Bronchial smooth muscle cell (primary cell): ENCODE measurements at places on chromosomes 12 and 14. TPM values are rescaled to one million over a fixed set of nuclear protein-coding genes. Genes with fewer than 3 reads are reported as not detected.

The RASSF9 gene
- 0.43 and 0.47 TPM in 2 replicates for total RNA-seq

The CLIP1 gene
- 47.6 and 48.8 TPM in 2 replicates for total RNA-seq

The BCL11B gene
- total RNA-seq: under 0.01 TPM in 2 replicates

The CPNE6 gene
- total RNA-seq: not detected in 2 replicates

The COPS7A gene
- 98.5 and 128 TPM in 2 replicates for total RNA-seq

The TAS2R50 gene
- total RNA-seq: 1.5 and 1.7 TPM in 2 replicates

The SLC6A13 gene
- total RNA-seq: 0.09 TPM in 1 of 2 replicates, not detected in the other

The SOCS4 gene
- 10.9 and 12.2 TPM in 2 replicates for total RNA-seq

The KRT75 gene
- not detected in 2 replicates for total RNA-seq

The SLCO1C1 gene
- total RNA-seq: not detected in 2 replicates

The CCDC175 gene
- total RNA-seq: not detected in 2 replicates

The APOF gene
- total RNA-seq: not detected in 2 replicates

The HSPB8 gene
- total RNA-seq: 9.8 and 10.6 TPM in 2 replicates

The CAPRIN2 gene
- total RNA-seq: 23.4 and 26.6 TPM in 2 replicates

The ATP23 gene
- 12.9 and 24.2 TPM in 2 replicates for total RNA-seq

The UNC79 gene
- total RNA-seq: 0.16 and 0.17 TPM in 2 replicates

The CPM gene
- total RNA-seq: 26.4 and 48.7 TPM in 2 replicates

The MYH6 gene
- not detected in 2 replicates for total RNA-seq

The CLEC4D gene
- total RNA-seq: not detected in 2 replicates

The KCNH5 gene
- total RNA-seq: 0.60 and 0.95 TPM in 2 replicates

The FAM186B gene
- 0.43 and 0.63 TPM in 2 replicates for total RNA-seq

The NAV3 gene
- 41.8 and 47.8 TPM in 2 replicates for total RNA-seq

The FAM90A1 gene
- not detected in 2 replicates for total RNA-seq

The HPD gene
- 0.60 and 1.7 TPM in 2 replicates for total RNA-seq

The BICDL1 gene
- total RNA-seq: not detected in 2 replicates

The SYCP3 gene
- total RNA-seq: under 0.01 and 0.34 TPM in 2 replicates
